ENCODE measurements at places on chromosomes 6 and 20.

GRCh38 chr6:53119349-53119748 lies 29.3 kb downstream of the GCM1 start:
- no peak for DNase-seq

DNA sequence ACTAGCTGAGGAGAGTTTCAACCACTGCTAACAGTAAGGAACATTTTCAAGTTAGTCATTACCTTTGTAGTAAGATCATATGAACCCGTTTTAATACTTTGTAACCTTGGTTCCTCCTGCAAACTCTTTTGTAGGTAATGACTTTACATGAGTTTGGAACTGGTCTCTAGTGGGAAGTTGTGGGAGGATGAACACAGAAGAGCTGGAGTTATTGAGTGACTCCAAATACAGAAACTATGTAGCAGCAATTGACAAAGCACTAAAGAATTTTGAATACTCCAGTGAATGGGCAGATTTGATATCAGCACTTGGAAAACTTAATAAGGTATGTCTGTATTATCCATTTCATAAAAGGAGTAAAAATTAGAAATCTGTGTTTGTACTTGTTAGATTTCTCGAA lies 29.3 kb downstream of the DOP1A start:
- no peak for DNase-seq

DNA sequence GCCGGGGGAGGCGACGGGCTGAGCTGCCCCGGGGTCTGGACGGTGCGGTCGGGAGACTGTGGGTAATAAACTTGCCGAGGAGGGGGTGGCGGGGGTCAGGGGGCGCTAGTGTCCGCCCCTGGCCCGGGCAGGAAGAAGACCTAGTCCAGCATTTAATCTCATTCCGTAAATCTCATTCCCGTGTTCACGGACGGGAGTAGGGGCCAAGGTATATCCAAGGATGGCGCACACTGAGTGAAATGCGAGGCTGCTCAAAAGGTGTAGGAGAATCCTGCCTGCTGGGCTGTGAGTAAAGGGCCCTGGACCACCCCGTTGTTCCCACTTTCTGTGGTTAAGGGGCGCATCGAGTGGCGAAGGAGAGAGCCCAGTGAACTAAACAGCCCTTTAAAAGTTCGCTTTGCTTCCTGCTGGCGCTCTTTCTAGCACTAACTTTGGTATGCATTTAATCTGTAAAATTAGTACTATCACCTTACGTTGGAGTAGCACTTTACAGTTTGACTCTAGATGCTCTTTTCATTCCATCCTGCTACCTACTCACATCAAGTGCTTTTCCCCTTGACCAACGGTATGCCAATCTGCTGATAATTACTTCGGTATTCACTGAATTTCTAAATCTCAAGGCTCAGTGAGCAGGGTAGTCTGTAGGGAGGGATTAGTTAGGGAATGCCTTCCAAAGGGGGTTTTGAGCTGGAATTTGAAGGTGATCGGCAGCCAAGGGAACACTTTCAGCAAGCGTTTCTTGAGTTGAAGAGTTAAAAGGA lies 730 bp downstream of the PARD6B start:
- DNase-seq = no peak

DNA sequence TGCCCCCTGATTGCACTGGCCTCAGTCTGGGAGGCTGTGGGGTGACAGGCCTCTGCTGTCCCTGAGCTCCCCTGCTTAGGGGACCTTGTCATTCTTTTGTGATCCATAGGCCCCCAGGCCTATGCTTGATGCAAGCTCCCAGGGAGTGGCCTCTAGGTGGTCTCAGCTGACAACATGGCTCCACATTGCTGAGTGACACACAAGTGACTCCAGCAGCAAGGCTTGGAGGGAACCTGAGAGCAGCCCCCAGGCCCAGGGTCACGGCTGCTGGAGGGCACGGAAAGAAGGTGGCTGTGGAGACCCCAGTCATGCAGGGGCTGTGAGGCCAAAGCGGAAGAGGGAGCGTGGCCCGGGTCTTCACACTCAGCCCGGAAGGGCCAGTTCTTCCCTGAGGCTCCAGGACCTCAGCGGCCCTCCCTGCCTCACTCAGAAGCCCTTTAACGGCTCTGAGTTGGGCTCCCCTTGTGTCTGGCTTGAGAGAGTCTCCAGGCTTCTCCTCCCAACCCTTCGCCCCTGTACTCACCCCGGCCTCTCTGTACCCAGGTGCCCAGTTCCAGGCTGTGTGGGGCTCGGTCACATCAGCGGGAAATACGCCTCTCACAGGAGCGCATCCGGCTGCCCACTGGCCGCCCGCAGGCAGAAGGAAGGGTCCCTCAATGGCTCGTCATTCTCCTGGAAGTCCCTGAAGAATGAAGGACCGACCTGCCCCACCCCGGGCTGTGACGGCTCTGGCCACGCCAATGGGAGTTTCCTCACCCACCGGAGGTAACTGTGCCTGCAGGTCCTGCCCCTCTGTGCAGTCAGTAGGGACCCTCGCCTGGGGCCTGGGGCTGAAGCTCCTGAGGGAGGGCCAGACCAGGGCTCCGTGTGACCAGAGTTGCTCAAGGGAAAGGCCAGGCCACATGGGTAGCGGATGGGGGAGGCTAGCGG lies 23.7 kb upstream of the PCMTD2 start:
- DNase-seq = no peak

DNA sequence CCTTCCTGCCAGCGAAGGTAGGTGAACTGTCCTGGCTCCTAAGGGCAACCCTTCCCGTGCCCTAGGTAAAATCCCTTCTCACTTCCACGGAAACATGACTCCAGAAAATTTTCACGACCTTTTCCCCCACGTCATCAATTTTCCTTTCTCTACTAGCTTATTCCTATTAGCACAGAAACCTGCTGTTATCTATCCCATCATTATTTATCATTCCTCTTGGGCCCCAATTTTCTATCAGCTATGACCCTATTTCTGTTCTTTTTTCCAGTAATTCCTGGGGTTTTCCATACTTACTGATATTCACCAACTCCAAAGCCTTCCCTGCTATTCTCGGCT lies 23.8 kb upstream of the GCM1 start:
- DNase-seq = no peak

- DNase-seq = no peak
Observed at GRCh38 chr6:22699151-22699550, 129.8 kb downstream of the HDGFL1 start.
